ENCODE measurements at places on chromosomes 3 and 15. TPM values are rescaled to one million over a fixed set of nuclear protein-coding genes. Genes with fewer than 3 reads are reported as not detected.

C15orf62 gene
- 0.46 TPM for total RNA-seq

RYR3 gene
- 23.1 TPM for total RNA-seq

OR5H6 gene
- not detected for total RNA-seq

CHRNA5 gene
- 7.6 TPM for total RNA-seq

HES1 gene
- 23.1 TPM for total RNA-seq

ILDR1 gene
- total RNA-seq: not detected

All from diencephalon (tissue), 1 donor.